ENCODE measurements at places on chromosomes 12 and 14.

- no peak for DNase-seq
Measured at GRCh38 chr14:77000340-77001270, 27.9 kb downstream of the IRF2BPL start.

DNA sequence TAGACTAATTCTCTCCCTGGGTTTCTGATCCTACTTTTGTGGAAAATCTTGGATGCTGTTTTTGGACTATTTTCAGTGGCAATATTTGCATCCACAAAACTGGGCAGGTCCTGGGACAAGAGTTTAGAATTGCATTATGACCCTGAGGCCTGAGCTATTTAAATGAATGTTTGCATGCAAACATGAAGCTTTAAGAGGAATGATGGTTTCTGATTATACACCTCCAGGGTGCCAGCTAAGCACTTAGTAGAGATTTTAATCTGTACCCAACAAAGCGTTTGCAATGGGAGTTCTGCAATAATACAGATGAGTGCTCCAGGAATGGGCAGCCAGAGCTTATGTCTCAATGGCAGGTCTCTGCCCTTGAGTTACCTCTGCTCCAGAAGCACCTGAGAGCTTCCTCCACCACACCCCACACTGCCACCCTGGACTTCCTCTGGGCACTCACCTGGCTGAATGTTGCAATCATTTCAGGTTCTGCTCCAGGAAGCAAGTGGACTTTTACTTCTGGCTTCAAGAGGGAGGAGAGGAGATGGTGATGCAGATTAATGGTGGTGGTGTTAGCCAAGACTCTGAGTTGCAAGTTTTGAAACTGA, 6.0 kb upstream of the SPTLC2 start:
- DNase-seq, result no peak

- peak; percentile 51 for DNase-seq
Measured at GRCh38 chr14:89365061-89365801, 51.8 kb downstream of the FOXN3 start.

GRCh38 chr12:130136509-130137039, 25.7 kb upstream of the FZD10 start:
- DNase-seq, result no peak

- no peak for DNase-seq
Measured at GRCh38 chr12:96014943-96015599, 18.9 kb upstream of the HAL start.

- DNase-seq, result no peak
Measured at GRCh38 chr14:91980157-91980556, 32.7 kb upstream of the FBLN5 start.

- DNase-seq, result no peak
Measured at GRCh38 chr12:130868412-130868811, 3.5 kb upstream of the RAN start.

- no peak for DNase-seq
Measured at GRCh38 chr12:20716037-20716436, 20.9 kb downstream of the SLCO1C1 start.

DNA sequence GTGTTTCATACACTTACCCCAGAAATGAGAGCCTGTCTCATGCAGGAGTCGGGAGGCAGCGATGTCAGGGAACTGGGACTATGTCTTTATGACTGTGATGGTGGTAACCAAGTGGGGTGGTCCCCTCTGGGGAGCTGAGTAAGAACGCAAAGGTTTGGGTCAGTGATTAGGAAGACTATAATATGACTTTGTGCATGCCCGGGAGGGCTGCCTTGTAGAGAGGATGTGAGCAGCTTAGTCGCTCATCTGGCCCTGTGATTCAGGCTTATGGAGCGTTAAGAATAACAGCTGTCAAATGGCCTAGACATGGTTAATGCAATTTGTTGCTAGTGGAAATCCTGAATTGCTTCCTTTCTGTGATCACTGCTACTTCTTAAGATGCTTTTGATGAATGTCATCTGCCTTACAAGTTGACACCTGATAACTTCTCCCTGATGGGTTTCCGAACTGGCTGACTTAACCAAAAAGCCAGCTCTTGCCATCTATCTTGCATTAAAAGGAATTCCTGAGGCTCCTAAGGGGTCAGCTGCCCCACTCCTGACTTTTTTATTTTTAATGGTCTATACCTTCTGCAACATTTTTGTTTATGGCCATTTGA, 35.4 kb upstream of the AACS start:
- DNase-seq, result no peak

DNA sequence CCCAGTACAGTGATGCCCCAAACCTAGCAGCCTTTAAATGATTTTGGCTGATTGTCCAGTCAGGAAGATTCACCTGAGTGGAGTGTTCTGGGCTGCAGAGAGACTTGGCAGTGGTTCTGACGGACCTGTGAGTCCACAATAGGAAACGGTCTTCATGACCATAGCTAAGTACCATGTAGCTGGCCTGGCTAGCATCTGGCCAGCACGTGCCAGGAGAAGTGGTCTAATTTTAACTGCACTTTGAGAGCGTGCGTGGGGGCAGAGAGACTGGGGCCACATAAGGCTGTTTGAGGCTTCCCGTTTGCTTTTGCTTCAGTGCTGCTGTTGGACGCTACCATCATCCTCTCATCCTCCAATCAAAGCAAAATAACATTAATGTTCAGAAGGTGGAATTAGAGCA, 54.7 kb downstream of the PPM1A start:
- DNase-seq, result no peak

Data from T follicular helper cell (primary cell).